Activated T-helper 1 cell treated with anti-CD3 and anti-CD28 coated beads, Interleukin-12 subunit alpha, Interleukin-12 subunit beta, Interleukin-2, Interleukin-4 antibody, amounts not matched to agents 30 ng/mL and 10 ng/mL and 1 ng/mL, durations not matched to agents 14 hours and 24 hours and 36 hours (primary cell): ENCODE measurements at places on chromosomes 1 and 21. TPM values are rescaled to one million over a fixed set of nuclear protein-coding genes. Genes with fewer than 3 reads are reported as not detected.

PGM1 gene
- 38.9 and 39.8 TPM in 2 replicates for total RNA-seq

GRCh38 chr1:161218301-161219077, 3.4 kb downstream of the FCER1G start:
- H3K4me3 ChIP-seq: no peak overlapping the region
- no peak overlapping the region for H3K27ac ChIP-seq
- H3K27me3 ChIP-seq: peaks cover 2% of the 10 kb centered on the region
- peaks cover 14% of the 10 kb centered on the region for H3K36me3 ChIP-seq
- DNase-seq: no peak

SYT11 gene
- total RNA-seq: 25.7 and 26.8 TPM in 2 replicates

DNA sequence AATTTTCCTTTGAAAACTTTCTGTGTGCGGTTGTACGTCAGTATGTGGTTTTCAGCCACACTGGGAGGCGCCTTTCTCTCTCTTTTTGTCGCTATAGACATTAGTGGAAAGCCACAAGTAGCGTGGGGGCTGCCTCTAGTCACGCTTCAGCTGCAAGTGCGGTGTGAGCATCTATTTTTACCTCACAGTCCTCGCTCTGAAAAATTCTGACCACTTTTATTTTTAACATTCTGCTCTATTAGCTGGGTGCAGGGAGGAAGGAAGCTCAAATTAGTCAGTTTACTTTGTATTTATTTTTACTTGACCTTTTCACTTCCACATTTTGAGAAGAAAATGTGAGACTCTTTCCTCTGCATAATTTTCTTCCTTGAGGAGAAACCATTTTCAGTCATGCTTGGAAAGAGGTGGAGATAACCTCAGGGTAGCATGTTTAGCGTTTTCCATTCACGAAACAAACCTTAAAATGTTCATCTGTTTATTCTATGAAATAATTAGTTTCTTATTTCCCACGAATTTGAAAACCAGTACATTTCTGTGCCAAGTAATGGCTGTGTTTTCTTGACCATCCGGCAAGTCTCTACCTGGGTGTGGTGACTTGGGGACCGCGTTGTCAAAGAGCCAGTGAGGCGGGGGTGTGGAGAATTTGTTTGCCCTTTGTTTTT, 35.6 kb downstream of the ADARB1 start:
- H3K27ac ChIP-seq: peak overlapping the region; percentile 5
- peak; percentile 19 for DNase-seq
- H3K27me3 ChIP-seq: peaks cover 5% of the 10 kb centered on the region
- H3K4me3 ChIP-seq: peak overlapping the region; percentile 41
- peaks cover 66% of the 10 kb centered on the region for H3K4me1 ChIP-seq

GRCh38 chr1:86938450-86938849, 24.0 kb downstream of the HS2ST1 start:
- H3K27me3 ChIP-seq: no peaks in the 10 kb centered on the region
- H3K27ac ChIP-seq: no peak overlapping the region
- no peak overlapping the region for H3K4me3 ChIP-seq
- H3K36me3 ChIP-seq: no peaks in the 10 kb centered on the region
- H3K4me1 ChIP-seq: peaks cover 7% of the 10 kb centered on the region
- no peak for DNase-seq

- peak overlapping the region; percentile 90 for H3K27ac ChIP-seq
- peaks cover 58% of the 10 kb centered on the region for H3K36me3 ChIP-seq
- no peak for DNase-seq
- H3K27me3 ChIP-seq: no peaks in the 10 kb centered on the region
- peaks cover 55% of the 10 kb centered on the region for H3K4me1 ChIP-seq
- peak overlapping the region; percentile 85 for H3K4me3 ChIP-seq
Observed at GRCh38 chr1:155013632-155014031, 11.0 kb downstream of the ZBTB7B start.

- no peak overlapping the region for H3K27ac ChIP-seq
- no peak for DNase-seq
- no peaks in the 10 kb centered on the region for H3K36me3 ChIP-seq
Observed at GRCh38 chr21:17071093-17071492, 441.8 kb upstream of the CXADR start.

GRCh38 chr1:230069796-230070195, 2.8 kb downstream of the GALNT2 start:
- H3K4me1 ChIP-seq: peaks cover 64% of the 10 kb centered on the region
- DNase-seq: no peak
- no peaks in the 10 kb centered on the region for H3K27me3 ChIP-seq
- peak overlapping the region; percentile 93 for H3K4me3 ChIP-seq
- peaks cover 15% of the 10 kb centered on the region for H3K36me3 ChIP-seq
- no peak overlapping the region for H3K27ac ChIP-seq

- no peak for DNase-seq
- peak overlapping the region; percentile 99 for H3K4me3 ChIP-seq
- H3K36me3 ChIP-seq: peaks cover 20% of the 10 kb centered on the region
- peak overlapping the region; percentile 98 for H3K27ac ChIP-seq
- no peaks in the 10 kb centered on the region for H3K27me3 ChIP-seq
Observed at GRCh38 chr21:29074007-29074376, 544 bp upstream of the CCT8 start.

- H3K4me3 ChIP-seq: no peak overlapping the region
- no peaks in the 10 kb centered on the region for H3K27me3 ChIP-seq
- no peak for DNase-seq
- peaks cover 54% of the 10 kb centered on the region for H3K4me1 ChIP-seq
Observed at GRCh38 chr1:41611932-41612450, 127.5 kb upstream of the EDN2 start.

RAB7B gene
- not detected in 2 replicates for total RNA-seq

GRCh38 chr1:168832661-168833060, 103.7 kb upstream of the DPT start:
- no peak overlapping the region for H3K27ac ChIP-seq
- H3K27me3 ChIP-seq: peaks cover 5% of the 10 kb centered on the region
- no peaks in the 10 kb centered on the region for H3K36me3 ChIP-seq
- no peak for DNase-seq
- H3K4me3 ChIP-seq: no peak overlapping the region

DNA sequence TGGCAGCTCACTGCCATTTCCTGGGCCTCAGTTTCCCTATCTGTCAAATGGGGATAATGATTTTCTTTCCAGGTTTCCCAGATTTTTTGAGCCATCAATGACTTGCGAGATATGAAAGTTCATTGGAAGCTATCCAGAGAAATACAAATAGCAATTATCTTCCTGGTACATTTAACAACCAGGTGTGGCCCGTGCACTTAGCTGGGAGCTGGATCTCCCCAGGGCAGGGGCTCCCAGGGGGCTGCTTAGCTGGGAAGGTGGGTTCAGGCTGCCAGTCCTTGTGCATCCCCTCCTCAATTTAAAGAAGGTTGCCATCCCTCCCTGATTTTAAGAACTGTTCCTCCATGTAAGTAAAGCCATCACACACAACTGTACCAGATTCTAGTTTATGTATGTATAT, 3.6 kb upstream of the TMEM54 start:
- no peak overlapping the region for H3K27ac ChIP-seq
- no peak for DNase-seq
- peaks cover 5% of the 10 kb centered on the region for H3K4me1 ChIP-seq
- H3K36me3 ChIP-seq: no peaks in the 10 kb centered on the region

DNA sequence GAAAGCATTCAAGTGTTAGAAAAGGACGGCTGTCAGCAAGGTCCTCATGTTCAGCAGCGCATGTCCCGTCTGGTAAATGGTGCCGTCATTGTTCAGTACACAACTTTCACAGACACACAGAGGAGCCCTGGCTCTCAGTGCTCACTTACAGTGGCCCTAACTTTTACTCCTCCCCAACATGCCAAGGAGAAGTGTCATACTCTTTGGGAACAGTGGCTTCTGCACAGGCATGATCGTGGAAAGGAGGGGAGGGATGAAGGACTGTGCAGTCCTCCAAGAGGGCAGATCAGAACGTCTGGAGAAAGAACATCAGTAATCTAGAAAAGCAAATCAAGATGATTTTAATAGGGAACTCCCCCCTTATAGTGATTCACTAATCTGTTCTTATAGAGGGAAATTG, 3.8 kb upstream of the GRHL3 start:
- H3K4me1 ChIP-seq: peaks cover 23% of the 10 kb centered on the region
- H3K27me3 ChIP-seq: peaks cover 72% of the 10 kb centered on the region
- H3K4me3 ChIP-seq: no peak overlapping the region
- no peak for DNase-seq
- H3K36me3 ChIP-seq: no peaks in the 10 kb centered on the region

- no peak for DNase-seq
- no peak overlapping the region for H3K4me3 ChIP-seq
- H3K27ac ChIP-seq: no peak overlapping the region
- H3K27me3 ChIP-seq: peaks cover under 1% of the 10 kb centered on the region
Observed at GRCh38 chr1:184838504-184838951, 83.9 kb upstream of the EDEM3 start.

ARHGEF19 gene
- total RNA-seq: 7.9 and 11.2 TPM in 2 replicates

- no peaks in the 10 kb centered on the region for H3K4me1 ChIP-seq
- no peak for DNase-seq
- no peak overlapping the region for H3K4me3 ChIP-seq
- peaks cover 18% of the 10 kb centered on the region for H3K27me3 ChIP-seq
- no peak overlapping the region for H3K27ac ChIP-seq
Observed at GRCh38 chr1:85229574-85230097, 28.8 kb upstream of the SYDE2 start.

GRCh38 chr21:41168391-41169257, 664 bp downstream of the BACE2 start:
- DNase-seq: peak; percentile 2
- peaks cover 11% of the 10 kb centered on the region for H3K4me1 ChIP-seq
- H3K27me3 ChIP-seq: peaks cover 52% of the 10 kb centered on the region
- peak overlapping the region; percentile 33 for H3K27ac ChIP-seq
- no peaks in the 10 kb centered on the region for H3K36me3 ChIP-seq

DNA sequence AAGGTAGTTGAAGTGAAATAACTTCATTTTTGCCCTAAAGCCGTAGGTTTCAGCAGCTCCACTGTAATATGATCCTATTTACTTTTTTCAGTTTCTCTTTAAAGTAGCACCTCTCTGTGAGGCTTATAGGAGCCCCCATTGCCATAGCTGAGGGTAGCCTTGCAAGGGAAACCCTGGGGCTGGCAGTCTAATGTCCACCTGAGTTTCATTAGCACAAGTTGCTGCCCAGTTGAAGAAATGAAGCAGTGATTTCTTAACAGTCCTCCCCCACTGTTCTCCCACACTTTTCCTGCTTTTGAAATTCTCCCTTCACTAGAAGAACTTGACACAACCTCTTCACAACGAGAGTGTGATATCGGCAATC, 1.5 kb downstream of the HMCN1 start:
- H3K4me3 ChIP-seq: no peak overlapping the region
- peaks cover 18% of the 10 kb centered on the region for H3K4me1 ChIP-seq
- no peak for DNase-seq
- no peak overlapping the region for H3K27ac ChIP-seq
- H3K27me3 ChIP-seq: peaks cover 59% of the 10 kb centered on the region

DNA sequence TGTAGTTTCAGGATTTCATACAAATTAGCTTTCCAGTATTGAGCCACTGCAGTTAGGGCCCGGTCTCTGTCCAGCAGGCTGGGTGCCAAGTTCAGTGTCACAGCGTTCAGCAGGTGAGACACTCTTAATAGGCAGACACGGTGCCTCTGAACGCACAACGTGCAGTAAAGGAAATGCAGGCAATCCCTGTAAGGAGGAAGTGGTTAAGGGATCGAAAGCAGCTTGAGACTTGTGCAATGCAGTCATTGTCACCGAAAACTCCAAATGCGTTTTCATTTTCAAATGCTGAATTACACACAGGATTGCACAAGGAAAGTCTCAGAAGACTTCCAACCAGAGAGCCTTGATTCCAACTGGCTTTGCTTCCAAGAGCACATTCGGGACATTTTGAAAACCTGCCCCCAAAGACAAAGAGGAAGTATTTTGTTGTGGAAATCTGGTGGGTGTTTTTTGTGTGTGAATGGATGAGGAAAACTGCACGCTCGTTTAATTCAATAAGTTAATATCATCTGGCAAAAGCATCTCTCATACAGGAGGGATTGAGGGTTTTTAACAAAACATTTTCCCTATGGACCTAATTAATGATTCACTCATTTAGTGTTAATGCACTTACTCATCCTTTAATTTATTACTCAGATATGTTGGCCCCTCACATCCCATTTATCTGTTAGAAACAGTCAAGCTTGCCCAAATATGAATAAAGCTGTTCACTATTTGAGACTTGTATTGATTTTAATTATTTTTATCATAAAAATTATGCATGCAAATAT, 61.6 kb downstream of the PTGS2 start:
- no peaks in the 10 kb centered on the region for H3K36me3 ChIP-seq
- H3K27ac ChIP-seq: no peak overlapping the region
- H3K4me3 ChIP-seq: peak overlapping the region; percentile 72
- peak; percentile 50 for DNase-seq

- no peak overlapping the region for H3K4me3 ChIP-seq
- H3K27me3 ChIP-seq: peaks cover 15% of the 10 kb centered on the region
- H3K4me1 ChIP-seq: peaks cover 10% of the 10 kb centered on the region
- DNase-seq: no peak
- H3K27ac ChIP-seq: no peak overlapping the region
Observed at GRCh38 chr1:150905301-150905700, 18.4 kb downstream of the CTXND2 start.

ST6GALNAC5 gene
- not detected in 2 replicates for total RNA-seq

TMEM269 gene
- total RNA-seq: 0.12 and 0.29 TPM in 2 replicates

GRCh38 chr21:45537111-45537745, 5.0 kb downstream of the SLC19A1 start:
- no peak overlapping the region for H3K27ac ChIP-seq
- peaks cover 23% of the 10 kb centered on the region for H3K4me1 ChIP-seq
- no peak overlapping the region for H3K4me3 ChIP-seq
- peaks cover 14% of the 10 kb centered on the region for H3K36me3 ChIP-seq

- no peaks in the 10 kb centered on the region for H3K27me3 ChIP-seq
- H3K27ac ChIP-seq: peak overlapping the region; percentile 83
- DNase-seq: no peak
- no peak overlapping the region for H3K4me3 ChIP-seq
Observed at GRCh38 chr1:44696789-44697345, 22.4 kb downstream of the ARMH1 start.

YY1AP1 gene
- total RNA-seq: 62.2 and 64.4 TPM in 2 replicates

DNA sequence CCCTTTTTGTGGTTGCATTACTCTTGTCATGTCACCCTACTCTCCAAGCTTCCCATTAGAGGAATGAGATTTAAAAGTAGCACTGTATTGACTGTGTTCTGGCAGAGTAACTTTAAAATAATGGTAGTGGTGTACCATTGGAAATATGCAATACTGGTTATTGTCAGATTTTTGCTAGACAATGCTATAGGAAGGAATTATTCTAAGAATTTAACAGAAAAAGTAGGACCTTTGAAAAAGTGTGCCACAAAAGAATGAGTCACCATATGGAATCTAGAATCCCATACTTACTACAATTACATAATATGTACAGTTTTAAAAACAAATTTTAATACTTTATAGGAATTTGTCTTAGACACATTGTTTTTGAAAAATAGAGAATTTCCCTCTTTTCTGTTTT, 13.8 kb downstream of the MIER1 start:
- H3K27ac ChIP-seq: no peak overlapping the region
- H3K36me3 ChIP-seq: peaks cover 32% of the 10 kb centered on the region
- no peak overlapping the region for H3K4me3 ChIP-seq

SELL gene
- total RNA-seq: 115 and 117 TPM in 2 replicates

DNA sequence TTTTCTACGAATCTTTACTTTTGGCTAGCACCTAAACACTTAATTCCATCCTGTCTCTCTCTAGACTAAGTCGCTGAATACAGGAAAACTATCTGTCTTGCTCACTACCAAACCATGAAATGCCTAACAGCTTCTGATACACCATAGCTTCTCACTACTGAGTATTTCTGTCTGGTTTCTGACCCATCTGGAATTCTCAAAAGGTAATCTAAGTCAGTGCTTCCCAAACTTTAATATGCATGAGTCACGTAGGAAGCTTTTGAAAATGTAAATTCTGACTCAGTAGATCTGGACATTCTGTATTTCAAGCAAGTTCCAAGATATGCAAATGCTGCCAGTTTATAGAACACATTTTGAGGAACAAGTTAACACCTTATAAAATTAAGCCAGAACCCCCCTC, 9.2 kb upstream of the OVGP1 start:
- H3K27me3 ChIP-seq: peaks cover 6% of the 10 kb centered on the region
- no peak for DNase-seq
- H3K4me1 ChIP-seq: peaks cover 1% of the 10 kb centered on the region
- peaks cover 31% of the 10 kb centered on the region for H3K36me3 ChIP-seq
- no peak overlapping the region for H3K4me3 ChIP-seq
- no peak overlapping the region for H3K27ac ChIP-seq

SFN gene
- total RNA-seq: 0.47 and 0.78 TPM in 2 replicates

CAPN2 gene
- total RNA-seq: 66.3 and 70.4 TPM in 2 replicates
